GM12891 (cell line): ENCODE measurements at places on chromosomes 12 and 14.

DNA sequence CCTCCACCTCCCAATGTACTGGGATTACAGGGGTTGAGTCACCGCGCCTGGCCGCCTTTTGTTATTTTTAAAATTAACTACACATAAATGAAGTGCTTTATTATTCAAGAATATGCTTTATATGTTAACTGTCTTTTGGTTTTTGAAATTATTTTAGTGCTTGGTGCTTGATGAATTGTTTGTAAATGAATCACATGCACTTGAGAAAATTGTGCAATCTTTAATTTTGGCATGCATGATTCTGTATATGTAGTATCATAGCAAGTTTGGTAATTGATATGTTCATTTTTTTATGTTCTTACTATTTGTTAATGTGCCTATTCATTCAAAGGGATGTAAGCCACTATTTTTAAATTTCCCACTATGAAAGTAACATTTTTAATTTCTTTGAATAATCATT is 440.9 kb downstream of the NAV3 start:
- DNase-seq, result no peak

- no peak for DNase-seq
These were observed 718 bp downstream of the CCDC92 start for GRCh38 chr12:123971770-123972456.

DNA sequence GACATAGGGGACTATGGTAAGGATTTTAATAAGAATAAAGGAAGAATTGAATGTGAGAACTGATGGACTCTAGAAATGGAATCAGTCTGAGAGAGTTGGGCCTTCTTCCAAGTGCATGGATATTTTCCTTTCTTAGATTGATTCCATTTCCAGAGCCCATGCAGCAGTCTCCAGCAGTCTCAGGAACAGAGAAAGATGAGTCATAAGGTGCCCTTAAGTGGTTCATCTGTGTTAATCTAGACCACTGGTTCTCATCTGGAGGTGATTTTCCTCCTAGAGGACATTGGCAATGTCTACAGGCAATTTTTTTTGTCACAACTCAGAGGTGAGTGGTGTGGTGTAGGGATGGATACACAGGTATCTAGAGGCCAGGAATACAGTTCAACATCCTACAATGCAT is 25.9 kb downstream of the TRIM9 start:
- DNase-seq, result no peak

DNA sequence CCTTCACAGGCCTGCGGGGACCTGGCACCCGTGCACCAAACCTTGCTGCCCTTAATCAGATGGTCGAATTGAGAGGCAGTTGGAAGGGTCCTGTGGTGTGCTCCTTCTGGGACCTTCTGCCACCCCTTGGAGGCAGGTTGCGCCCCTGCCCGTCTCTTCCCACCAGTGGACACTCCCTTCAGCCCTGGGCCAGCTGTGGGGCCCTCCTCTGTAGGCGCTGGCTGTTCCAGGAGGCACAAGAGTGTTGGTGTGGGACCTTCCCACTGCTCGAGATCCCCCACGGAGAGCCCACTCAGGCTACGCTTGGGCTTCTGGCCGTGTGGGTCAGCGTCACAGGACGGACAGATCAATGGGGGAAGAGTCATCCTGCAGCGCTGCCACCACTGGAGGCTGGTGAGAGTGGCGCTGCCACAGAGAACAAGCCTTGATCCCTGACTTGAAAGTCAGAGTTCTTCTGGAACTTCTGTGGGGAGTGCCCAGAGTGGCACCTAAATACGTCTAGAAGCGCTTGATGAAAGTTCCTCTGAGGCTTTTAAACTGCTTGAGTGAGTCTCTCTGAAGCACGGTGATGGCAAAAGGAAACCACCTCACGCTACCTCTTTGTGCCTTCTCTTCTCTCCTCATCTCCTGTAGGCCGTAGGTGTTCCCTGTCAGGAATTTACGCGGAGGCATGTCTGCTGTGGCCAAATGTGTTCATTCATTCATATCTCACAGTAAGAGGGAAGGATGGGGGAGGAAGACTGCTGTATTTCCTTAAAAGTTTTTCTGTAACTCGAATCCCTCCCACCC is 48.3 kb downstream of the TRAF3 start:
- no peak for DNase-seq

DNA sequence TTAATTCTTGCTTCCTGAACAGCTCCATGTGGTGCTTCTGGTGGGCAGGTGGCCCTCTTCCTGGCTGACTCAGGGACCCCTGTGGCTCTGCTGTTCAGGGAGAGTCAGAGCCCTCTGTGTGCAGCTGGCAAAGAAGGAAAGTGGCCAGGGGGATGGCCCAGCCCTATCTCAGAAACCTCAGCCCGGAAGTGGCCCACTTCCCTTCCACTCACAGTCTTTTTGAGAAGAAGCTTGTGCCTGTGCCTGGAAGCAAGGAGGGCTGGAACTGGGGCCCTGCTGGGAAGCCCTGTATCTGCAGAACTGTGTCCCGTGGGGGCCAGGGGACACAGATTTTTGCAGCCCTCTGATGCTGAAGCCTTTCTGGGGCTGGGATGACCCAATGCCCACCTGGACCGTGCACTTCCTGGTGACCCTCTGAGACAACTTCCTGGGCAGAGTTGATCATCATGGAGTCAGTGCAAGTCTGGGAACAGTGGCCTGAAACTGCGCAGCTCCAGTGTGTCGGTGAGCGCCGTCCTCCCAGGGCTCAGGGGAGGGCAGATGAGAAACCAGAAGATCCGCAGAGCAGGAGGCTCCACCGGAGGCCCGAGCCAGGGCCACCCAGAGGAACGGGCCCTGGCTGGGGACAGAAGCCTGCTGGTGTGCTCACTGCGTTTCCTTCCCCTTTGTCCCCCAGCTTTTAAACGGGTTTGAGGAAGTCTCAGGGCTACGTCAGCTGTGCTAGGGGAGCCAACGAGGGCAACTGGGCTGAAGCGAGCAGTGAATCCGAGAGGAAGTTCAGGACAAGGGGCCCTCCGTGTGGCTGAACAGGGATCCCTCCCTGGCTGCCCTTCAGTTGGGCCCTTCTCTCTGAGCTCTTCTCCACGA is 217.4 kb upstream of the RTL1 start:
- DNase-seq, result no peak

DNA sequence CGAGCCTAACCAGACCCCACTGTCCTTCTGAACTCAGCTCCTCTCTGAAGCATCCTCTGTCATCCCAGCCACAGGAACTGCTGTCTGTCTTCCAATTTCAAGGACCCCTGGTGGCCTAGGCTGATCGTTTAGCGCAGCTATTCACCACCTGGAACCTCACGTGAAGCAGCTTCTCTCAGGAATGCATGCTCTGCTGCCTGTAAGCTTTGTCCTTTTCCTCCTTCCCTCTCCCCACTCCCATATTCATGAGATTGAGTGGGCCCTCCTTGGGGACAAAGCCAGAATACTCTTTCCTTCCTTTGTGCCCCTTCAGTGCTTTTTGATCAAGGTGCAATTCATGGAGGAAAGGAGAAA is 17.2 kb downstream of the DPF3 start:
- DNase-seq, result no peak

DNA sequence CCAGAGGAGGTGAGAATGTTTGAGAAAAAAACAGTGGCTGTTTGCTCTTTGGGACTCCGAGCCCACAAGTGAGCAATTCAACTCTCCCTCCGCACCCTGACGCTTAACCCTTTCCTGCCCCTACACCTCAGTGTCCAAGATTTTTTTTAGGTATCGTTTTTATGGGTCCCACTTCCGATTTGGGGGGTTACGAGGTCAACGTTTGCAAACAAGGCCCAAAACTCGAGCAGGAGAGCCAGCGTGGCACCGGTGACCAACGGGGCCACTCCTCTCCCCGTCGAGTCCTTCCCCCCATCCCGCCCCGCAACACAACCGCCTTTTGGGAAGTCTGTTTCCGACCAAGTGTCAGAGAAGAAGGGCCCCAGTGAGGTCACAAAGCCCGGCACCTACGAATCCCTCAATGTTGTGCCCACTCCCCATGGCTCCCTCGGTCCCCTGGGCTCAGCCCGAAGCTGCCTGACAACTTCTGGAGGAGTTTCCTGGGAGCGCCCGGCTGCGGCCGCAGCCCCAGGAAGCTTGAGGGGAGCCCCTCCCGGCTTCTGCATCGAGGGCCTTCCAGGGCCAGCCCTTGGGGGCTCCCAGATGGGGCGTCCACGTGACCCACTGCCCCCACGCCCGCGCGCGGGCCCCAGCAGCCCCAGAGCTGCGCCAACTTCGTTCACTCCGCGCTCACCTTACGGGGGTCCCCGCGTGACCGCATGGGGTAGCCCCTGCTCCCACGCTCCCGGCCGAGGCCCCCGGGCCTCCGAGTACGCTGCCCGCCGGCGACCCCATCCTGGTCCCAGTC is 1.2 kb downstream of the CDK2AP1 start:
- no peak for DNase-seq

DNA sequence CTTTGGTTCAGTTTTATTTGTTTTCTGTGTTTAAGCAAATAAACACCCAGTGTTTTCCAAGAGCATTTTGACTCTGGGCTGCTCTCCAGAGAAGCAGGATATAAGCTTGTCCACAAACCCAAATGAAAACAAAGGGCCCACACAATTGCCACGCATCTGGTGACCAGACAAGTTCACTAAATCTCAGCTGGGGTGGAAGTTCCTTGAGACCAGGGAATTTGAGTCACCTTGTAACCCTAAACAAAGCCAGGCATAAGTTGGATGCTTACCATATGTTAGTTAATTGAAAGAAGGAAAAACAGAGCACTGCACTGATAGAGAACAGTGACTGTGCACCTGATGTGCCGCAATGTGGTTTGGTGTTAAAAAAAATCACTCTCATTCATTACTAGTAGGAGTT is 1.6 kb upstream of the TXNRD1 start:
- no peak for DNase-seq

DNA sequence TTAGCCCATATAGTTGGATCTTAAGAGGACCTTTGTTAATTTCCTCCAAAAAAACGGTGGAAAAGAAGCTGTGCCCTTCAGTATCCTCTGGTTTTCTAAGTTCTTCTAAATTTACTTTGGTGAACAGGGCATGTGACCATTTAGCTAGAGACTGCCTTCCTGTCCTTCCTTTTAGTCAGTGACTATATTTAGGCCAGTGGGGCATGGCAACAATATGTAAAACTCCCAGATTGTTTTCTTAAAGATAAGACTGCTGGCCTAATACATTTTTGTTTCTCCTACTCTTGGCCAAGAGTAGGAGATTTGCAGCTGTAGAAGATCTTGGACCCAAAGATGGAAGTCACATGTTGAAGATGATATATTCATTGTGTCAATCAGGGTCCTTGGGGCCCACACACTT is 325.1 kb upstream of the DCN start:
- DNase-seq, result no peak

- no peak for DNase-seq
These were observed 2.8 kb downstream of the SLC2A13 start for GRCh38 chr12:40103043-40103442.

DNA sequence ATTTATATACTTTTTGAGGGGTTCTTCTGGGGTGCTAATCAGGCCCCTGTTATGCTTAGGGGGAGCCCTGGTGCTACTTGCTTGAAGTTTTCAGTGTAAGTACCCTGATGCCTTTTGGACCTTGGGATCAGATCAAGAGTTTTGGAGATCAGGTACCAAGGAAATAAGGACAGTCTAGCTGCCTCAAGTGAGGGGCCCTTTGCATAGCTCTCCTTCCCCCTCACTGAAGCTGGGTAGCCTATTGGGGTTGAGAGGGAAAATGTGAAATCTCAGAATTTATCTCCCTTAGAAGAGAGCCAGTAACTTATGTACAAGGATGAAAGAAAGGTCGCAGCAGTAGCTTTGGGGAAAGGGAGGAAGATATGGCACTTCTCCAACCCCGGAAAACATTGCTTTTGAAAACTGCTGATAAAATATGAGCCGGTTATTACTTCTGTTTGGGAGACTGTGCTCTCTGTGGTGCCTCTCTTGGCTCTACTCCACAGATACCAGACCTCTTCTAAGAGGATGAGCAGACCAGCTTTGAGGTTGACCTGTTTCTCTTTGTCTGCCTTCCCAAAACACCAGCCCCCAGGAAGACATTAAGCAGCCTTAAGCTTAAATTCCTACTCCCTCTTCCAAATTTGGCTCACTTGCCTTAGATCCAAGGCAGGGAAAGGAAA is 8.8 kb upstream of the AMHR2 start:
- DNase-seq, result no peak

DNA sequence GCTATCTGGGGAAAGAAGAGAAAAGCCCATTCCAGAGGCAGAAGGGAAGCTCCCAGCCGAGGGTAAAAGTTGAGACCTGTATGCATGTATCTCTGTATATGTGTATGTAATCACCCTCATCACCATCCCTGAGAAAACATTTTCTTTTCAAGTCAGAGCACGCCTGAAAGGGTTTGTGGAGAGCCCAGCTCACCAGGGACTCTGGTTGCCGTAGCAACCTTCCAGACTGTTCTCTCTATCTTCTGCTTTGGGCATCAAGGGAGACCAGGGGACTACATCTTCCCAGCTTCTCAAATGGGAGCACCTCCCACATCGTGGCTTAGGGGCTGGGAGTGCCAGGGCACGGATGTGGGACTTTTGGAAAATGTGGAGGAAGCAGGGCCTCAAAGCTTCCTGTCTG is 93.5 kb downstream of the GALNT8 start:
- DNase-seq, result no peak

DNA sequence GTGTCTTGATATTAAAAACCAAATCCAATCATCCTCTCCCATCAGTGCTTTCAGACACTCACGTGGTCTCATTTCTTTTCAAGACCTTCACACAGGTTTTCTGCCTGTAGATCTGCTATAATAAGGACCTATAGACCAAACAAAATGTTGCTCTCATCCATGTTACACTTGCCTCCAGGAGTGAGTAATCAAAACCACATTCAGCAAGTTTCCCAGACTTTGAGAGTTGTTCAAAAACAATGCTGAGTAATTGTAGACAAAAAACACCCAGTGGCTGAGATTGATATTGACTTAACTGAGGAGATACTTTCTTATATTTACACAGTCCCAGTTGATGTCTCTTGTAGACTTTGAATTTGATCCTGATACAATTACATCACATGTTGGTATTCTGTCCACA is 383.1 kb downstream of the TMEM132D start:
- DNase-seq, result no peak

- DNase-seq, result no peak
These were observed 244.0 kb upstream of the SFSWAP start for GRCh38 chr12:131466932-131467331.

- DNase-seq, result no peak
These were observed 137.5 kb downstream of the CNTN1 start for GRCh38 chr12:40829738-40830144.

DNA sequence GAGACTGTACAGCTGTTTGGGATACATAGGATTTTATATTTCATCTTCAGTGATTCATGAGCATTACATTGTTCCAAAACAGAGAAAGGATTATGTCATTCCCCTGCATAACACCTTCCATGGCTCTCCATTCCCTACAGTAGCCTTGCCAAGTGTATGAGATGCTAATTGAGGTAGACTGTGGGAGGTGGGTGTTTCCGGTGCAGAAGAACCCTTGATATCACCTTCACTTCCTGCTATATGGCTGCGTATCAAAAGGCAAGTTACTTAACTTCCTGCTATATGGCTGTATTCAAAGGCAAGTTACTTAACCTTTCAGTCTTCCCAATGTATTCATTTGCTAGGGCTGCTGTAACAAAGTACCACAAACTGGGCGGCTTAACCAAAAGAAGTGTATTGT is 11.2 kb downstream of the FAR2 start:
- DNase-seq, result no peak

DNA sequence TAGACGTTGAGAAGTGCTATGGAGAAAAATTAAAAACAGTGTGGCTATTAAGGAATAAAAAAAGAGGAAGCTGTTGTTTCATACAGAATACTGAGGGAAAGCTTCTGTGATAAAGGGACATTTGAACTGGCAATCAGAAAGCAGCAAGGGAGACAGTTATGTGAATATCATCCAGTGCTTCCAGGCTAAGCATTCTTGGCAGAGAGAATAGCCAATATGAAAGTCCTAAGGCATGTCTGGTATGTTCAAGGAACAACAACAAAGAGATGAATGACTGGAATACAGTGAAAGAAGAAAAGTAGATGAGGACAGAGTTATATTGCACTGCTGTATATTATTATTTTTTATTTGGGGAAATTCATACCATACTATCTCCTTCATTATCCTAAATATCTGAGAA is 23.9 kb downstream of the SCAF11 start:
- DNase-seq, result no peak
